Cerebellar nuclear complex (tissue), 1 donor: ENCODE measurements at places on chromosomes 3 and 15.

- DNase-seq: no peak
Measured at GRCh38 chr3:18723206-18723810, 298.2 kb upstream of the SATB1 start.

- DNase-seq: no peak
Measured at GRCh38 chr3:155065537-155065936, 14.6 kb upstream of the MME start.

DNA sequence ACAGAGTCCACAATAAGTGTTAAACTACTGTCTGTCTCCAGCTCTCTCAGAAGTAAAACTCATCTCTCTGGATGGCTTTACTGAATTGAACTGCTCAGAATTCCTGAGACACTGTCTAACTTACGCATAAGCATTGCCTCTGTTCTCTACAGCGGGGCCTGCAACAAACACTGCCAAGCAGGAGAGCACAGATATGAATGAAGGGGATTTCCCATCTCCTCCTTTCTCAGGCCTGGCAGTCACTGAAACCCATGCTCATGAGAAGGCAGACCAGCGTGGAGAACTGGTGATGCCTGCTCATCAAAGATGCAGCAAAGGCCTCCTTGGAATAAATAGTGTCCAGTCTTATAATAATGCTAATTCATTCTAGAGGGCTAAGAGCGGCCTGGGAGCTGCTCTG is 10.3 kb downstream of the RASGRP1 start:
- DNase-seq: no peak

DNA sequence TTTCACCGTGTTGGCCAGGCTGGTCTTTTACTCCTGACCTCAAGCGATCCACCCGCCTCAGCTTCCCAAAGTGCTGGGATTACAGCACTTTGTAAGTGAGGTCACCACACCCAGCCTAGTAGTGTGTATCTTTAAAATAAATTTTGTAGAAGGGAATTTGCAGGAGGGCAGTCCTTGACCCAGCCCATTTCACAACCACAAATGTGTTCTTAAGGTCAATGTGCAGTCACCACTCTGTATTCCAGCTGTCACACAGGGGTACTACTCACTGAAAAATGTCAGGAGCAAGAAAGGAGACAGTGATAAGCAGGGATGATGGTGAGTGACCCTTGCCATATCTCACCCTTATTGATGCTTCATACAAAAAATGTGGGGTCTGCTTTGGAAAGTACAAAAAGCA is 98.5 kb downstream of the FRMD5 start:
- no peak for DNase-seq

- DNase-seq: no peak
Measured at GRCh38 chr3:142057331-142057725, 92.0 kb downstream of the TFDP2 start.

DNA sequence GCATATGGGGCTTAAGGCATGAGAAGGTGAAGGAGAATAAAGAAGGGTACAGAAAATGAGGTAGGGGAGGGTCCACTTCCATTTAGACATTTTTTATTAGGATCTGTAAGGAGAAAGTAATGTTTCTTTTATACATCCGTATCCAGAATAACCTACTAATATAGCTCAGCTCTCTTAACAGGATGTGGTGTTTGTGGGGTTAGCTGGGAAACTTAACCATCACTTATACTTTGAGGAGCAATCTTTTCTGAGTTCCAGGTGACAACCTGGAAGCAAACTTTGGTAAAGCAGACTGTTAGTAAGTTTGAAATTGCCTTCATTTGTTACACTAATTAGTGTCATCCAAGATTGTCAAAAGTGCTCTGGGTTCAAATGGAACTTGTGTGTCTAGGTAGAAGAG is 36.6 kb downstream of the BUB1B start:
- DNase-seq: no peak

GRCh38 chr15:84911879-84912660 is 27.6 kb downstream of the SLC28A1 start:
- no peak for DNase-seq

DNA sequence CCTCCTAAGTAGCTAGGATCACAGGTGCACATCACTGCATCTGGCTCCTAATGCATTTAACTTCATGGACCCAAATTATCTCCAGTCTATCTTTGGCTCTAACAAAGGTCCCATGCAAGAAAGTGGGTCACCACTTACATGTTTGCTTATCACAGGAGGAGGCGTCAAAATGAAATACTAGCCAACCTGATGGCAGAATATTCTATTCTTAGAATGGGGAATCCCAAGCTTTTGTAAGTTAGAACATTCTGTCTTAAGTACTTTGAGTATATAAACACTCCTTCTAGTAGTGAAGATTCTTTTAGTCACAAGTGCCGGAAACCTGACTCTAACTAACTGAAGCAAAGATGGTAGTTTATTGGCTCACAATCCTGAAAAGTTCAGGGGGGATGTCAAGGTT is 72.0 kb upstream of the ADAMTS9 start:
- no peak for DNase-seq

DNA sequence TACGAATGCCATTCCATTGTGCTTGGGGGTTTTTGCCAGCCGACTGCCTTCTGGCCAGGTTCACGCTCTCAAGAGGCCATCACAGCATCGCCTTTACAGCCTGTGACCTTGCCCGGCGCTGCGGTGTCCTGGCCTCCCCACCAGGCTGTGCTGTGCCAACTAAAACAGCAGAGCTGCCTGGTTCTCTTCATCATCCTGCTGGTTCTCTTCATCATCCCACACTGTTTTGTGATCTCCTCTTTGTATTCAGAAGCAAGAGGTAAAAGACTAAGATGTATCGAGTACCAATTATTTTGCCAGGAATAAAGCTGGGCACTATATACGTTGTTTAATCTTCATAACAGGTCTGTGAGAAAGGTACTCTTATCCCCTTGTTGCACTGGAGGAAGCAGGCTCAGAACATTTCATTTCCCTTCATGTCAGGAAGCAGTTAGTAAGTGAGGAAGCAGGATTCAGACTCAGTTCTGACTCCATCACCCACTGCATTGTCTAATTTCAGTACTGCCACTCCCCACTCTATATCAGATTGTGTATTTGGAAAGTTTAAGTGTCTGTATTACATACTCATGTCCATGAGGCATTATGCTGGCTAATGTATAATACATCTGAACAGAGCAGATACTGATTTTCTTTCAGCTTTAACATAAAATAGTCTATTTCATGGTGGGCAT is 92.7 kb downstream of the LRRC28 start:
- no peak for DNase-seq

GRCh38 chr3:133476971-133477375 is 77.1 kb downstream of the BFSP2 start:
- DNase-seq: peak; percentile 54

- no peak for DNase-seq
Measured at GRCh38 chr3:23329471-23330105, 126.5 kb downstream of the UBE2E2 start.

DNA sequence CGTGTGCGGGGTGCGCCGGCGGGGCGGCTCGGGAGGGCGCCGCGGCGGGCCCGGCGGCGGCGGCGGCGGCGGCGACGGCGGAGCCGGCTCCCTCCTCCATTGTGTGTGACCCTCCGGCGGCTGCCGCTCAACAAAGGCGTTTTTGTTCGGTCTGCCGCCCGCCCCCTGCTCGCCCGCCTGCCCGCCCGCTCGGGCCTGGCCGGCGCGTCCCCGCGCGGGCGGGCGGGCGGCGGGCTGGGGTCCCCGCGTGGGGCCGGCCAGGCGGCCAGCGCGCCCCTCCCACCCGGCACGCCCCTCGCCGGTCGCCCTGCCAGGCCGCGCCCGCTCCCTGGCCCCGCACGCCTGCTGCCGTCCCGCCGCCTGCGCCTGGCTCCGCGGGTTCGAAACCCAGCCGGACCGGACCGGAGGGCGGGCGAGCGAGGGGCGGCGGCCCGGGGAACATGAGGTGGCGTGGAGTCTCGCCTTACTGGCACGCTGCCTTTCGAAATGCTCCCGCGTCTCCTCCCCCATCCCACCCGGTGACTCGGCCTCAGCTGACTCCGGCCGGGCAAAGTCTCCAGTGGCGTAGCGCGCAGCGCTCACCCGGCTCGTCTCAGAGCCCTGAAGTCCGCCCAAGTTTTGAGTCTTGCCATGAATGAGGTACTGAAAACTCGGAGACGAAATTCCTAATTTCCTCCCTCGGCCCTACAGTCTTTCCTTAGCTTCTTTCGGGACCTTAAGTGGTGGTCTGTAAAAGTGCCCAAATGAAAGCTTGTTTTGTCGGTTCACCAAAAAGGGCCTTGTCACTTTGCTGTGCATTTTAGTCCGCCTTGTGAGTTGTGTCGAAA is 588 bp downstream of the MAPK6 start:
- DNase-seq: no peak

DNA sequence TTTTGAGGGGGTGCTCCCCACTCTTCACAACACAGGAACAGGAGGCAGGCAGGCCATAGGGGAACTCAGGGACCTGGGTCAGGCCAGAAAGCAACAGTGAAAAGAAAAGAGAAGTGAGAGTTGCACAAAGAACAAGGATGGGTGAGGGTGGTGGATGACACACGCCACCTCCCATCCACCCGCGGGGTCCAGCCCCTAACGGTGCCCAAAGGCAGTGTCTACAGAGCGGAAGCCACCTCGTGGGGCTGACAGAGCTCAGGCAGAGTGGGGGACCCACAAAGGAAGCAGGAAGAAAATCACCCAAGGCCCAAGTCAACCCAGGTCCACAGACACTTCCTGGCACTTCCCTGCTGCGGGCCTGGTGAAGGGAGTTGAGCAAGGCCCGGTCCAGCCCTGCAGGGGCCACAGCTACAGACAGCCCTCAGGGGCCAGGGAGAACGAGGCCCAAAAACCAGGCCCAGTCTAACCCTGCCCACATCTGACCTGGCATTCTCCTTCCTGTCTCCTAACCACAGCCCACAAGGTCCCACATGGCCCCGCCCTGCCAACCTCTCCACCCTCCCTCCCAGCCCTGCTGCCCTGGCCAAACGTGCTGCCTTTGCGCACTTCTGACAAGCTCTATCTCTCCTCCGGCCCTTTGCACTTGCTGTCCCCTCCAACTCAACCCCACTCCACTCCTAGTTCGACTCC is 5.9 kb downstream of the NUP210 start:
- DNase-seq: no peak

GRCh38 chr3:14431452-14431916 is 29.1 kb downstream of the SLC6A6 start:
- no peak for DNase-seq

GRCh38 chr3:136885357-136886213 is 23.6 kb downstream of the NCK1 start:
- no peak for DNase-seq
